ENCODE measurements at places on chromosomes 4 and X.

DNA sequence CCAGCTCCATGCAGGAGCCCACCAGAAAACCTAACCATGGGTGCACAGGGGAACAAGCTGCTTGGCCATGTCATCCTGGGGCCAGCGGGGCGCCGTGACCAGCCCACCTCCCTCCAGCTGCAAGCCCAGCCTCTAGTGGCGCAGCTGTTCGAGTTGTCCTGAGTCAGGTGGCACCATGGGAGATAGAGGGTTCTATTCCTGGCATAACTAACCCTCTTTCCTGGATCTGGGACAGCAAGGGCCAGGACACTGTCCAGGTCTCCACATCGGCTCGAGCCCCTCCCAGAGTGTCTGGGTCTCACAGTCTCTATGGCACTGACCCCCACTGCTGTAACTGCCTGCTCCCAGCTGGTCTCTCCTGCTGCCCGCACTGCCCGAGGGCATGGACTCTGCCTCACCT lies 16.7 kb downstream of the ABLIM2 start:
- DNase-seq, result no peak

DNA sequence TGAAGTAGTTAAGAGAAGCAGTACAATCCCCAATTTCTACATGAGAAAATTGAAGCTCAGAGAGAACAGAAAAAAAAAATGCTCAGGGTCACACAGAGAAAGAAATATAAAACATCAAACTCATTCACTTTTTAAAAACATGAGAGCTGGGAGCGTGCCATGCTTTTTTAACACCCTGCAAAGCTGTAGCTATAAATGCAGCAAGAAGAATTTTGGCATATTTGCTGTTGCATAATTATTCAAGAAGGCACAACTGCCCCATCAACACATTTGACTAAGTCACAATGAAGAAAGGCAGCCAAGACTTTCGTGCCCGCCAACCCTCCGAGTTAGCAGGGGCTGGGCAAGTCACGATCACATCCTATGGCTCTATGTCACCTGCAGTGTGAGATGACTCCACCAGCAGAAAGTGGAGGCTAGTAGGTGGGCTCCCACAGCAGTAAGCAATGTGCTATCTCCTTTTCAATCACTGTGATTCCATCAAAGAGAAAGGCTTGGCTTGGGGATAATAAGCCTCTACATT lies 214.8 kb downstream of the DHX15 start:
- no peak for DNase-seq

DNA sequence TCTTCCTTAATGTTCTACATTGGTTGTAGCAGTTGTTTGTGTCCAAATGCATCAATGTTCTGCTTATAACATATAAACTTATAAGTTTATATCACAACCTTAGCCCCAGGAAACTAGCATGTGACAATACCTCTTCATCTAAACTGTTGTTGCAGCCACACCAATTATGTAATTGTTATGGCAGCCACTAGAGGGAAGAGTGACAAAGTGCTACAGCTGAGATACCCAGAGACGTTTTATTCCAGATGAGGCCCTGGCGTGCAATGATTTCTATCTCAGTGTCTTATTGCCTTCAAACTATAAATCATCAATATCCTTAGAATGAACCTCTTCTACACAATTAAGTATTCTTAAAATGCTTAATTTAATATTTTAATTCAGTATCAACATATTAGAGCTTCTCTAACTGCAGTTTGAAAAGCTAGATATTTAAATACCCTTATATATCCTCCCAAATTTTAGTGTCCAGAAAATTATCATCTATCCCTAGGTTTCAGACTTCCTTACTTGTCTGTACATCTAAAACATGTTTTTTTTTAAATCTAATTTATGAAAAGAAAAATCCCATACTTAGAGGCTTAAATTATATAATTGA lies 171.6 kb downstream of the PCDH10 start:
- peak; percentile 40 for DNase-seq

- peak; percentile 56 for DNase-seq
Measured at GRCh38 chr4:112266823-112267222, 18.9 kb downstream of the TIFA start.

DNA sequence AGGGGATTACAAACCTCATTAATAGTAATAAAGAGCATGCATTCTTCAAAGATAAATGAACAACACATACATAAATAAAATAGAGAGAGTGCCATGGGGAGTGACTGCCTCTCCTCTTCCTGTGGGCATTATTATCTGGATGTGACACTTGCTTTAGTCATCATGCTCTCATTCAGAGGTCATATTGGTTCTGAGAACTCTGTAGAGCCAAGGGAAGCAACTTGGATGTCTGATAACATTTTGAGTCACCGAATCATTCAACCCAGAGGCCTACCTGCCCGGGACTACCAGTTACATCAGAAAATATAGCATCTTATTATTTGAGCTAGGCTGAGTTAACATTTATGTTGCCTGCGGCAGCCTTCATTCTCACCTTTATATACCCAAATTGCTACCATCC lies 489.5 kb downstream of the STIM2 start:
- peak; percentile 3 for DNase-seq

DNA sequence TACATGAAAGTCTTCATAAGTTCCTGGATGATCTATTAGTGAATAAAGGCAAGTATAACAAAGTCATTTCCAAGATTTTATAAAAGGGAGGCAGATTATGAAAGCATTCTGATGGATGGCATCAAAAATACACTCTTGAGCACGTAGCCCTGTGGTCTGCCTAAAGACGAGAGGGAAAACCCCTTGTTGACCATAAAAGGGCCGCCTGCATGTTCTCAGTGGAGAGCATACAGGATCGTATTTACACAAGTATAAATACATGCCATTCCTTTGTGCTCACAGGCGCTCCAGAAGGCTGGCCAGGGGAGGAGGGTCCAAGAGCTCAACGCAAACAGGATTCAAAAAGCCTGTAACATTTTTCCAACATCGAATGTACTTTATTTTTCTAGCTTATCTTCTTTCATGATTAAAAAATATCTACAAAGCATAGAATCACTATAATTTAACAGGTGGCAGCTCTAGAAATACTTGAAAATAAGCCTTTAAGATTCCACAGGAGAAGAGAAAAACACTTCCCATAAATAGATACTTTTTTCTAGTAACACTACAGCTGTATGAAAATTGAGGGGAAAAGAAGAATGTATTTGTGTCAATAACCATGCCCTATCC lies 29.6 kb downstream of the PDGFC start:
- DNase-seq, result peak; percentile 99

DNA sequence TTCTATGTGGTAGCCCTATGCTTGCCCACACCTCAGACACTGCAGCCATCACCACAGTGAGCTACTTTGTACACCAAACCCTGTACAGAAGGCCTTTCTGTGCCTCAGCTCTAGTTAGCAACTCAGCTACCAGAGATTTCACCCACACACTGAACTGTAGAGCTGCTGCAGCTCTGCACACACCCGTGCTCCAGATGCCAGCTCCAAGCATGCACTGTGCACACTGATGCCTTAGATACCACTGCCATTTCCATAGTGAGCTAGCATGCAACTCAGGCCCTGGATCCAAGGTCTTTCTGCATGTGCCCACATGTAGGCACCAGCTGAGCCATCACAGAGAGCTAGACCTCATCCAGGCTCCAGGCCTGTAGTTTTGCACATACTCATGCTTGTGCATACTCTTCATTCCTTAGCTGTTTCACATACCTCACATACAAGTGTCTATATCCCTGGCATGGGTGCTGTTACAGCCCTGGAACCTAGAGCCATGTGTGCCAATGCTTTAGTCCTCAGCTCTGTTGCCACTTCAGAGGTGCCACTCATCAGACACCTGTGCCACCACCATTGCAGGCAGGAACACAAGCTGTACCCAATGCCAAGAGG lies 423.5 kb upstream of the NDST3 start:
- DNase-seq, result no peak

DNA sequence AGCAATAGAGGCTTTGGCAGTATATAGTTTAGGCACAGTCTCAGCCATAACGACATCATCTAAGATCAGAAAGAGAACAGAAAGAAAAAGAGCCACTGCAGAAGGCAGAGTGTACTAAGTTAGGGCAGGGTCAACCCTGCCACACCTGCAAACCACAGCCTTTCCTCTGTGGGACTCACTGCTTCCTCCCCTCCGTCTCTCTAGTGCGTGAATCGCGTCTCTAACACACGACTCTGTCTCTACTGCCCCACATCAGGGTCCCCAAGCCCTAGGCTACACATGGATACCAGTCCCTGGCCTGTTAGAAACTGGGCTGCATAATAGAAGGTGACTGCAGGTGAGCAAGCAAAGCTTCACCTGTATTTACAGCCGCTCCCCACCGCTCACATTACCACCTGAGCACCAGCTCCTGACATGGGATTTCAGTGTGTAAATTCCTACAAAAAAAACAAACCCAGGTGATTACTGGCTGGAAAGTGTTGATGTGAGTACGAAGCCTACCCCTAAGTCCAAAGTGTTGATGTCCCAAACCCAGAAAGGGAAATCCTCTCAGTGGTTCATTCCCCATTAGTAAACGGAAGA lies 128.9 kb downstream of the PRKX start:
- no peak for DNase-seq

- peak; percentile 87 for DNase-seq
Measured at GRCh38 chr4:38675146-38676121, 11.4 kb downstream of the KLF3 start.

- DNase-seq, result no peak
Measured at GRCh38 chrX:154064637-154065435, 32.7 kb downstream of the MECP2 start.

DNA sequence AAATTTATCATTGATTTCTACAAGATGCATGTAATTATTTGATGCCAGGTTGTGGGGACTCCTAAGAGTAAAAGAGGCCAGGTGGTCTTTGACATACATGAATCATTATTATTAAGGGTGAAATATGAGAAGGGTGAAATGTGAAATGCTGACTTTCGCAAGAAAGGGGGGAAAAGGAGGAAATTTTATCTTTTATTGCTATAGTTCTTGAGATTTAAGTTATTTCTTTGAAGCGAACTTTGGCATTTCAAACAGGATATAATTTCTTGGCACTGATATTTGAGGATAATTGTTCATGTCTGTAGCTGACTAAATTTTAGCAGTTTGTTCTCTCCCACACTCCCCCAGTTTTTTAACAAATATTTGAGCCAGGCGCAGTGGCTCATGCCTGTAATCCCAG lies 80.1 kb downstream of the TMEM131L start:
- DNase-seq, result no peak

GRCh38 chr4:60581919-60582536 lies 618.1 kb upstream of the ADGRL3 start:
- no peak for DNase-seq

DNA sequence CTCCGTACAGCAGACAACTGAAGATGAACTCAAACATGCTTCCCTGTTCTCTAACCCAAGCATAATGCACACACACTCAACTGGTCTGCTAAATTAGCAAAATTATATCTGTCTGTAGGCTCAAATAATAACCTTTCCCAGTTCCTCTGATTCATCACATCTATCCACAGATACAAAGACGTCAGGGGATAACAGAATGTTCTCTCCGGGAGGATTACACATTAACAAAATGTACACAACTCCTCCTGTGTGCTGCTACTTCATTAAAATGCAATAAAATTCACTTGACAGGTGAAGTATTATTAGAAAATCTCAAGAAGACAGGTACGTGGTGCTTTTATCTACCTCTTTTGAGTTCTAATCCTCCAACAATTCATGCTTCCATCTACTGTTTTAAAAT lies 57.4 kb downstream of the FAT1 start:
- DNase-seq, result peak; percentile 86

DNA sequence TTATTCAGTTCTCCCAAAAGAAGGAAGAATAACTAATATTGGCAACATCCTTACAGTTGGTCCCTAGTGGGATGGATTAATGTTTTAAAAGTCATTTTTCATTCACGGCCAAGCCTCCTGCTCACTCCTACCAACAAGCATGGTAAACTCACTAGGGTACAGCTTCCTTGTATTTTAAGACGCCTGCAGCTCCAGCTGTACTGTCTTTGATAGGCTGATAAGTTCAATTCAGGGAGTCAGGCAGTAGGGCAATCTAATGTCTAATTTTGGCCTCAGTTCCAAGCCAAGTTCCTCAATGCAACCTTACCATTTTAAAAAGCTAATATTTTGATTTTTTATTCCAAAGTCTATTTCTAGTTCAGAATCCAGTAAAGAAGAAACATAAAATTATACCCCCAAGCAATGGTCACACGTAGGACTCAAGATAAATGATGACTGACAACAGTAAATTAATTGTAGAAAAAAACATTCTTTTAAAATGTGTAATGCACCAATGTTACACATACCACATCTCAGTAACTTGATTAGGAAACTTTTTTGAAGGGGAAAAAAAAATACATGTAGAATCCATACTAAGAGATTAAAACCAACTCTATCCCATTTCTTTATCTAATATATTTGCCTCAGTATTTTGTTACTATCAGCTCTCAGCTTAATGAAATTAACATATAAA lies 9.3 kb downstream of the LCORL start:
- no peak for DNase-seq

DNA sequence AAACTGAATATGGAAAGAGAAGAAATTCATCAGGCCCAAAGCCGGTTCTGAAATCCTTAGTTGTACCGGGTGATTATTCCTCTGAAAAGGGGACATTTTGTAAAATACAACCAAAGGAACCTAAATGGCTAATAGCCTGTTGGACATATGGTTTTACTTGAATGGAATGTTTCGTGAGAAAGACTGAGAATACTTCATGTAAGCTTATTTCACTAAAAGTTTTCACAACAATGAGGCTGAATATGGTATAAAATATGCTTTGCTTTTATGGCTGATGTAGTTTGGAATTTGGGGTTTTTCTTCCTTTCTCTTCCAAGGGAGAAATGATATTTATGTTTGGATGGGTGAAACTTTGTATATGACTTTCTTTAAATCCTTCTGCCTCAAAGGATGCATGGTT lies 2.7 kb downstream of the GRIA3 start:
- DNase-seq, result no peak

- DNase-seq, result no peak
Measured at GRCh38 chrX:134642386-134642785, 15.9 kb downstream of the PLAC1 start.

GRCh38 chr4:114383721-114384120 lies 214.9 kb upstream of the UGT8 start:
- DNase-seq, result peak; percentile 93

DNA sequence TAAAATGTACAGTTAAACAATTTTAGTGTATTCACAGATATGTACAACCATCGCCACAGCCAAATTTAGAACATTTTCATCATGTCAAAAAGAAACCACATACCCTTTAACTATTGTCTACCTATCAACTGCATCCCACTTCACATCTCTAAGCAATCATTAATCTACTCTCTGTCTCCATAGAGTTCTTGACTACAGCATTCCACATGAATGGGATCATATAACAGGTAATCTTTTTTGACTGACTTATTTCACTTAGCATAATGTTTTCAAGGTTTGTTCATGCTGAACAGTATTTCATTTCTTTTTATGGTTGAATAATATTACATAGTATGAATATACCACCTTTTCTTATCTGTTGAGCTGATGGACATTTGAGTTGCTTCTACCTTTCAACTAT lies 281.4 kb upstream of the EDA2R start:
- DNase-seq, result no peak

DNA sequence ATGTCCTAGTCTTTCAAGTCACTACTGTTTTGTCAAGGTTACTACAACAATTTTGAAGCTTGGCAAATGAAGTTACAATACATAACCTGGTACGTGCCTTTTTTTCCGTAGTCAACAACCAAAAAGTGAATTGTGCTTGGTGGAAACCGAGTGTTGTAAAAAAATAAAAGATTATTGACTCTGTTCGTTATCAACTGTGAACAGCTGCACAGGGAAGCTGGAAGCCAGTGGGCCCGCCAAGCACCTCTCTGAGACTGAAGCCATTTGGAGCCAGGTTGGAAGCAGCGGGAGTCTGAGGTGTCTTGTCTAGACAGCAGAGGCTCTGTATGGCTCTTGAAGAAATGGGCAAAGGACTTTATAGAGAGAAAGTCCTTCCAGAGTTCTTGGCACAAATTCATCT lies 119.0 kb downstream of the GALNTL6 start:
- DNase-seq, result no peak

GRCh38 chr4:87074121-87074488 lies 139.3 kb downstream of the AFF1 start:
- no peak for DNase-seq
